ENCODE measurements at places on chromosomes 4 and X. TPM values are rescaled to one million over a fixed set of nuclear protein-coding genes. Genes with fewer than 3 reads are reported as not detected.
A peak's percentile ranks its signal among the peaks of the same experiment; 100 is the strongest.

Gene AFAP1
- 9.6 TPM for total RNA-seq

- DNase-seq, result peak; percentile 11
Observed at GRCh38 chrX:121308276-121308805, 260.9 kb downstream of the GLUD2 start.

Gene BEND2
- total RNA-seq, result under 0.01 TPM

Gene GAGE13
- total RNA-seq, result not detected

DNA sequence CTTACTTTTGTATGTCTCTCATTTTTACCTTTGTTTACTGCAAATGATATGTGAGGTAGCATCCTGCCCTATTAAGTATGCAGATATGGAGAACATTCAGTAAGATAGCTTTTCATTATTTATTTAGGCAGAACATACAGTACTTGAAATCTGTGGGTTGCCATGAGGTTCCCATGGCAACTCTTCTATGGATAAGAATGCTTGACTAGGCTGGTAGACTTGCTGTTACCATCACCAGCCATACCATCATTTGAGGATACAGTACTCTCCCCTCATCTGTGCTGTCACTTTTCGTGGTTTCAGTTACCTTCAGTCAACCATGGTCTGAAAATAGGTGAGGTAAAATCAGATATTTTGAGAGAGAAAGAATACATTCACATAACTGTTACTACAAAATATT, 56.7 kb downstream of the NAF1 start:
- DNase-seq, result no peak

Gene NXF2B
- total RNA-seq, result not detected

GRCh38 chr4:69051576-69051943, 44.7 kb upstream of the UGT2B7 start:
- DNase-seq, result no peak

Gene CD40LG
- not detected for total RNA-seq

DNA sequence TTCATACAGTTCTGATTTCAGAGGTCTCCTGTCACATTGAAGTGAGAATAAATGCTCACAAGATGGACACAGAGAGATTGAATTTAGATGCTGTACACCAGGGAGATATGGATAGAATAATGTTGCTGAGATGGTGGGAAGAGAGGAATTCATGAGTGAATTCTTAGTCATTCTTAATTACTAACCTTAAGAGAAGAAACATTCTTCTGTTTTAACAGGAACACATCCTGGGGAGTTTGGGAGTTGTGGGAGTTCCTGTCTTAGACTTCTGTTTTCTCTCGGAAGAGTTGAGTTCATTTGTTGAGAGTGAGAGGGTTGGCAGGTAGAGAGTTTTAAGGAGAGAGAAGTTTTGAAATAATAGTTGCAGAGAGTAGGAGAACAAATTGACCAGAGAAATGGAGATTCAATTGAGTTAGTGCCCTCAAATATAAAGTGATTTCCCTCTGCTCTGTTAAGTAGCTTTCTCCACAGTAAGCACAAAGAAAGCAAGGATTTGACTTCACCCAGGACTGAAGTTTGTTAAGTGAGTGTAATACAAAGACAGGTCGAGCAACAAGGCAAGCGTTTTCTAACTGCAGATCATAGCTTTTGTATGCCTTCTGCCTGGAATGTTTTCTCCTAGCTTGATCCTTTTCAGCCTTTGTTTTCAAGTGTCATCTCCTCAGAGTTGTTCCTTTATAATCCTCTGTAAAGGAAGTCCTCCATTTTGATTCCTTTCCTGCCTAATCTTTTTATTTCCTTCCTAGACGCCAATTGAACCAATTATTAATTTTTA, 205.9 kb downstream of the RAPGEF2 start:
- no peak for DNase-seq

Gene EDNRA
- total RNA-seq, result 1.3 TPM

Gene NXF2
- not detected for total RNA-seq

Gene RRH
- total RNA-seq, result not detected

Gene CFAP47
- total RNA-seq, result 0.78 TPM

DNA sequence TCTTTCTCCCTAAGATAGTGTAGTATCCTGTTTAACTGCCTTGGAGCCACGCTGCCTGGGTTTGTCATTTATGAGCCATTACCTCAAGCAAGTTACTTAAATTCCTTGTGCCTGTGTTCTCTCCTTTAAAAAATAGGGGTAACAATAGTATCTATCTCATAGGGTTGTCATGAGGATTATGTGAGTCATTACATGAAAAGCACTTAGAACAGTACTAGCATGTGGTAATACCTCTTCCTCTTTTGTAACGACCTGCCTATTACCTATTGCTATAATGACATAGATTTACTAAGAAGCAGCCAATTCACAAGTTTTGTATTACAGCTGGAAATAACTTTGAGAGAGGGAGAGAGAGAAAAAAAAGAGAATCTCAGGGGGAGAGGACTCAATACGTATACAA, 834.7 kb downstream of the RAPGEF2 start:
- no peak for DNase-seq

DNA sequence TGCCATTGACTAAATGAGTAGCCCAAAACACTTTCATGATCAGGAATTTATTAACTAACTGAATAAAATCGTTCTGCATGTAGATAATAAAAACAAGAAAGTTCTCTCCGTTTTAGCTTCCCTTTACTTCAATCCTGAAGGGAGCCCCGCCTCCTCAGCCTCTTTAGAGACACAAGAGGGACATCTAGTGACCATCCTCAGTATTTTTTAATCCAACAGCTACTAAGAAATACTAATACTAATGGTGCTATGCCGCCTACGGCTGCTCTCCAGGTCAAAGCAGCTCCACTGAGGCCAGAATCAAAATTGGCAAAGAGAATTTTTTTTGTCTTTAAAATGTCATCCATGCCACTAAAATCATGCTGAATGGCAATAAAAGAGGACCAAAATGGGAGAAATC, 3.2 kb upstream of the PCDH19 start:
- DNase-seq, result peak; percentile 55

DNA sequence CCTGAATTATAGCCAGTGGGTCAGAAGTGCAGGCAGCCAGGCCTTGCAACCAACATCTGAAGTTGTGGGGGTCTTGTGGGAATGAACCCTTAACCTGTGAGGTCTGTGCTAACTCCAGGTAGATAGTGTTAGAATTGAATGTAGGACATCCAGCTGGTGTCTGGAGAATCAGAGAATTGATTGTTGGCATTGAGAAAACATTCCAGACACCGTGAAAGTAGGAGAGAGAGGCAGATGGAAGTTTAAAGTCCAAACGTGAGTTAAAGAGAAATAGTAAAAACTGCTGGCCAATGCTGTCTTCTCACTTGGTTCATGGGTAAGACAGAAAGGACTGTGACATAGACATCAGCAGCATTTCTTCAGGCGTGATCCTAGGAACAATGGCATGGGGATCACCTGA, 27.7 kb downstream of the CASP3 start:
- DNase-seq, result no peak

GRCh38 chr4:26319949-26320537, 771 bp upstream of the RBPJ start:
- DNase-seq, result no peak
